ENCODE measurements at places on chromosomes 7 and 10.

DNA sequence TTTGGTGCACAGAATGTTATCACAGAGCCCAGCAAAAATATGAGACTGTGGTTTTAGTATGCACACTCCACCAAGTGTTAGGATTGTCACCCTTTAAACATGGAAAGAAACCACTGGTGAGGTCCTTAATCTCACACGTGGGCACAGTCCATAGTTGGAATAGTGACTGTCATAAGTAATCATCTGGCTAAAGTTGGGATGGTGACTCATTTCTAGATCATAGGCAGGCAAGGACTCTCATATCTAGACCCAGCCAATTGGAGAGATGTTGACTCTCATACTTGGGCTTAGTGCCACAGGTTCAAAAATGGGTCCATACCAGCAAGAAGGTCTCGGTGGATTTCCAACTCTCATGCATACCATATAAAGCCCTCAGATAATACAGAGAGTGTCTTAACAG, 39.6 kb upstream of the ZNF680 start:
- DNase-seq, result no peak

- no peak for DNase-seq
Measured at GRCh38 chr10:28312572-28312971, 9.7 kb upstream of the MPP7 start.

GRCh38 chr10:3067118-3067858, at the start of gene PFKP:
Gene PFKP, plus strand, starts transcription at chr10:3067548. Its CDS starts 48 bp downstream, at chr10:3067596.
- DNase-seq, result peak; percentile 51

- DNase-seq, result no peak
Measured at GRCh38 chr7:143516981-143517380, 39.3 kb downstream of the TAS2R41 start.

DNA sequence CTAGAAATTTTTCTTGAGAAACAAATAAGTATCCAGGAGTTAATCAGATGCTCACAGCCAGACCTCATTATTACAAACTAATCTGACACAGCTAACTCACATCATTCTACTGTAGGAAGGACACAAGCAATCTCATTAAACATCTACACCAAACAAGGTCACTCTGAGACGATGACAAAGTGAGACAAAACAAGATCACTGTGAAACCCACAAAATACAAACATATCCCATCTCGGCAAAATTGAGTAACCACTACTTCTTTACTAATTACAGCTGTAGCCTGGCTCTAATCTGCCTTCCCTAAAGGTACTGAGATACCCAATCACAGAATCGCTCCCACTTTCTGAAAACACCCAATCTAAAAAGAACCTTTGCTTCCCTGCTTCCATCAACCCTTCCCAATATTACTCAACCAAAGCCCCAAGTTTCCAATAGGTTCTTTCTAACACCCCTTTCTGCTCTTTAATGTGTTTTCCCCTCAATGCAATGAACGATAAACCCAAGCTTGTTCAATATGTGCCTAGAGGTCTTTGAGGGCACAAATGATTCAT, 26.9 kb downstream of the CCDC6 start:
- no peak for DNase-seq

DNA sequence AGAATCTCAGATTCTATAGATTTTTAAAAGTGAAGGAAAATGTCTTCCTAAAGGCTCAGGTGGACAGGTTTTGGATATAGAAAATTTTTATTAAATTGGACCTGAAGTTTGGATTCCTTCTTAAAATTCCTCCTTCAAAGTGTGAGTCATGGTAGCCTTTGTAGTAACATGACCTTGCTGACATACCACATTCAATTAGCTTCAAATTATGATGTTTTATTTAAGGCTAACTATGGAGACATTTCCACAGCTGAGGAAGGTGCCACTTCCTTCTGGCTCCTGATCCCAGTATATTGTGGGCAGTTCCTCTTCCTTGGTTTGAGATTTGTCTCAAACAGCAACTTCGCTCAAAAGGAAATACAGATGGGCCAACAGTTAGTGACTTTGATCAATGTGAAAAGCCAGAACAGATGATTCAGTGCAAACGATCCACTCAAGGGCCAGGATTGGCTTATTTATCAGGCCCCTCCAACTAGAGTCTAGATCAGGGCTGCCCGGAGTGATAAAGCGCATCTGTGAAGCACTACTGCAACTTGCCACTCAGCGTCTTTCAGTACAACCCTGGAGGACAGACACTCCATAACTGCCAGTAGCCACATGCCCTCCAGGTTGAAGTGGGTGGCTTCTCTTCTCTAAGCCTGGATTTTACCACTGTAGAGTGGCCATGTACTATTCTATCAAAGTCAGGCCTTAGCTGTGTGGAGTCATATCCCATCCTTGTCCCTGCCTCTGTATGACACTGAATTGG, 573.5 kb downstream of the KIF20B start:
- no peak for DNase-seq

DNA sequence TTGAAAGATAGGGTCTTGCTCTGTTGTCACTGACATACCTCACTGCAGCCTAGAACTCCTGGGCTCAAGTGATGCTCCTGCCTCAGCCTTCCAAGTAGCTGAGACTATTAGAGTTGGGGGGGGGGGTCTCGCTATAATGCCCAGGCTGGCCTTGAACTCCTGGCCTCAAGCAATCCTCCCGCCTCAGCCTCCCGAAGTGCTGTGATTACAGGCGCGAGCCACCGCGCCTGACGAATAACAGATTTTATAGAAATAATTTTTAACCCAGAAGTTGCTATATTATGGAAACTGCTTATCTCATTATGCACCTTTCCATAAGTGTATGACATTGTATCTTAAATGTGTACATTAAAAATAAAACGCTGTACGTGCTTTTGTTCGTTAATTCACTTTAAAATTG, 846 bp downstream of the ANKRD26 start:
- DNase-seq, result no peak

GRCh38 chr10:67607472-67607871, 88.5 kb downstream of the CTNNA3 start:
- no peak for DNase-seq

GRCh38 chr10:70987396-70988130, 99.2 kb upstream of the PCBD1 start:
- DNase-seq, result no peak

DNA sequence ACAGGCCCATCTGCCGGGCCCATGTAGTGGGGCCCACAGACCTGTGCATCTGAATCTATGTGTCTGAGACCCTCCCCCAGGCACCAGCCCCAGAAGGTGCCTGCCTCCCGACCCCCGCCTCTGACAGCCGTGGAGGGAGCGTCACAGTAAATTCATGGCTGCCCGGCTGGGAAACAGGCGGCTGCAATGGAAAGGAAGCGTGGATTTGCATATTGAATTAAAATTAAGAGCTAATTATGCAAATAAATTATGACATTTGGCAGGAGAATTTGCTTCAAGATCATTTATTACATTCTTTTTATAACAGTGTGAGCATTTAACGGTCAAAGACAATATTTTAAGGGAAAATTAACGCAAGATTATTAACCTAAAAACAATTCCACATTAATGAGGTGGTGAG, 92.3 kb downstream of the HIF1AN start:
- no peak for DNase-seq

DNA sequence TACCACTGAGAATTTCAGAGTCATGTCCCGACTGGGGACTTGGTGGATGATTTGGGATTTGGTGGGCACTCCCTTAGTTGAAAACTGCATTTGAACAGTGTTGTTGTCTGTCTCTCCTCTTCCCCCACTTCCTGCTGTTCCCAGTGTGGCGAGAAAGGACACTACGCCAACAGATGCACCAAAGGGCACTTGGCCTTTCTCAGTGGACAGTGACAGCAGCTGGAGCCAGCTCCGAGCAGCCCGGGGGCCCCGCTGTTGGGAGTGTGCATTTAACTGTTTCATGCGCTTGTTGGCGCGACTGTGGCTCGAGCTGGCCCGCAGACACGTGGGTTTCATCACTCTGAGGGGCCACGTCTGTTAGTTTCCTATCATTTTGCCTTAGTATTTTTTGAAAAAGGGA, 9.7 kb downstream of the ATP5MF start:
- DNase-seq, result no peak

DNA sequence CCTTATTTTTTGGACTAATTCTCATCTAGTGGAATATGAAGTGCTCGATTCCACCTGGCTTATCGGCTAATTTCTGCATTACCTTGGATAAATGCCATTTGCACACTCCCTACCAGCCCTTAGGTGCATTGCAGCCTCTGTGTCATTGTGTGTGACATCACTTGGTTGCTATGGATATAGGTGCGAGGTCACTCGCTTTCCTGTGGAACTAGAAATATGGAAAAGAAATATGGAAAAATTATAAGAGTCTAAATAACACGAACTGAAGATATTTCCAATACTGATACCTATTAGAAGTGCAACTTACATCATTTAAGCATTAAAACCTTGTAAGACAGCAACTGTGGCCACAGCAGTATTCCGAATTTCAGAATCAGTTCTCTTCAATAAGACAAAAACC, 2.0 kb downstream of the YWHAG start:
- DNase-seq, result no peak

DNA sequence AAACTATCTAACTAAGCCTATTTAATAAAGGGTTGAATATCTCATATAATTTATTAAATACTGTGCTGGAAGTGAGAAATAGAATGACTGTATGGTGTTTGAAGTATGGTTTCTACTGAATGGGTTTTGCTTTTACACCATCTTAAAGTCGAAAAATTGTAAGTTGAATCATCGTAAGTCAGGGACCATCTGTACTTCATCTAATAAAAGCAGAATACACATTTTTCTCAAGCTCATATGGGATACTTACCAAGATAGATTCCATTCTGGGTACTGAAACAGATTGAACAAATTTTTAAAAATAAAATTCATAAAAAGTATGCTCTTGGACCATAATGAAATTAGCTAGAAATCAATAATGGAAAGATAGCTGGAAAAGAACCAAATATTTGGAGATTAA, 285.4 kb downstream of the CXCL12 start:
- no peak for DNase-seq

- DNase-seq, result no peak
Measured at GRCh38 chr7:2687338-2687869, 598 bp upstream of the AMZ1 start.

DNA sequence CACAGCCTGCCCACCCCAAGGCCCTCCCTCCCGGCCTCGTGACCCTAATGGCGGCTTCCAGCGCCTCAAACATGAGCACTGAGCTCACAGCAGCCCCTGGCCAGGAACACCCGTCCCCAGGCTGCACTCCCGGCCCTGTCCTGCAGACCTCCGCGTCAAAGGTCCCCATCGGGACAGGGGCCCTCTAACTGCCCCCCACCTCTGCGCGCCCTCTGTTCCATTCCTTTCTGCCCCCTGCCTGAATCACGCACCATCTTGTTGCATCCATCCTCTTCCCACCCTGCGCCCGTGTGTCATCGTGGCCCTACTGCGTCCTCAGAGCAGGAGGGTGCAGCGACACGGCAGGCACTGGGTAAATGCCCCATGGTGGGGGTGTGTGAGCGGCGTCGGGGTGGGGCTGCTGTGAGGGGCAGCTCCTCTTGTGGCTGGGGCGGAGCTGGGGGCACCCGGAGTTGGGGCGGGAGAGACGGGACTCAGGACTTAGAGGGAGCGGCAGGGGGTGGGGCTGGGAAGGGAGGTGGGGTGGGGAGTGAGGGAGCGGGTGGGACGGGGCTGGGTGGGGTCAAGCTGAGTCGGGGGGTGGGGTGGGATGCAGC, 13.4 kb downstream of the SLC29A4 start:
- no peak for DNase-seq

- peak; percentile 4 for DNase-seq
Measured at GRCh38 chr10:58064714-58065528, 202.8 kb downstream of the IPMK start.

- no peak for DNase-seq
Measured at GRCh38 chr10:32950591-32951108, 7.4 kb downstream of the ITGB1 start.

DNA sequence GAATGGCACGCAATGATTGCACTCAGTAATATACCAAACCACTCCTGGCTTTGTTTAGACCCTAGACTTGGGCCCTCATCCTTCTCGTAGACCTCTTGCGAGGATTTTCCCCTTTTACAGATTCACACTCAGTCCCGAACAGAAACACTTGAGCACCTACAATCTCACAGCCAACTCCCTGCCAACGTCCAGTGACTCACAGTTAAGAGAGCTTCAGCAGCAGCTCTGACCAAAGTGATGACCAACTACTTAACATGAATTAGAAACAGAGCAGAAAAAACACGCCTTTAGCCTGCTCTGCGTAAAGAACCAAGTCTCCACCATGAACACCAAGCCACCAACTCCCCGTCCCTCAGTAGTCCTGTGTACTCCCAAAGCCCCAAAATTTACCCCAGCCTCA, 2.2 kb downstream of the DNAJC30 start:
- DNase-seq, result no peak

- DNase-seq, result no peak
Measured at GRCh38 chr7:32062150-32062549, 8.1 kb downstream of the PDE1C start.

- no peak for DNase-seq
Measured at GRCh38 chr7:120961638-120962173, 11.1 kb downstream of the ING3 start.

GRCh38 chr10:51707392-51707791, 8.0 kb upstream of the CSTF2T start:
- DNase-seq, result no peak

DNA sequence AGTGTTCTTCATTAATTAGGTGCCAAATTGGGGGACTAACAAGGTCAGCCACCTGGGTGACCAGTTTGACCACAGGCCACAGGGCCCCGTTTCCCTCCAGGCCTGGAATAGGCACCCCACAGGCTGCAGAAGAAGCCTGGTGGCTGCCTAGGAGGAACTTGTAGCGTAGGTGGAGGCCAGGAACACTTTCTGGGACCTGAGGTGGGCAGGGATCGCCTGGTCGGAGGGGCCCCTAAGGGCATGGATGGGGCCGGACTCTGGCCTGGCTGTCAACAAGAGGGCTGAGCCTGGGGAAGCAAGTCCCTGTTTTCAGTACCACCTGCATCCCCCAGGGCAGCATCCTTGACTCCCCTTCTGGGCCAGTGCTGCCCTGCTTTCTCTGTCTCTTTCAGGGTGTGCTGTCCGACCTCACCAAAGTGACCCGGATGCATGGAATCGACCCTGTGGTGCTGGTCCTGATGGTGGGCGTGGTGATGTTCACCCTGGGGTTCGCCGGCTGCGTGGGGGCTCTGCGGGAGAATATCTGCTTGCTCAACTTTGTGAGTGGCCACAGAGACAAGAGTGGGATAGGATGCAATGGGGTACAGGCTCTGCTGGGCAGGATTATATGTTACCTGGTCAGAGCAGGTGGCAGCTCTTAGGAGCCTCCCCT, 30.7 kb upstream of the SH2D4B start:
- no peak for DNase-seq

GRCh38 chr7:29217113-29217512, 22.5 kb downstream of the CHN2 start:
- DNase-seq, result no peak

GRCh38 chr7:93015779-93016481, 101.8 kb downstream of the SAMD9 start:
- no peak for DNase-seq

GRCh38 chr10:69696073-69696731, 66.2 kb downstream of the FAM241B start:
- no peak for DNase-seq

All from central memory CD4-positive, alpha-beta T cell (primary cell).